Stimulated activated CD8-positive, alpha-beta memory T cell treated with anti-CD3 and anti-CD28 coated beads, Interleukin-15, amount 100 ng/mL, for 24 hours (primary cell): ENCODE measurements at places on chromosomes 1 and 21.

DNA sequence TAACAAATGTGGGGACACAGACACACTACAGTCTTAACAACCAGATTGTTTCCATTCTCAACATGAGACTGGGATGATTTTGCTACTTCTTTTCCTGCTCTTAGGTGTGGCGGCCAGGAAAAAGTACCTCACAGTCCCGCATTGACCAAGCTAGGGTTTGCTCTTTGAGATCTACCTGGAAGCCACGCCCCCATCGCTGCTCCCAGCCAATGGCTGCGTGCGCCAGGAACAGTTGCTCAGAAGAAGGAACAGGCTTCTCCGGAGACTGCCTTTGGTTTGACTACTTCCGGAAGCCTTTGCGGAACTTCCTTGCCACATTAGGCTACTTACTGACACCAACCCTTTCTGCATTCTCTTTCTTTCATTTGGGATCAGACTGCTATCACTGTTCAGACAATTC lies 44.2 kb upstream of the PLD5 start:
- no peak for DNase-seq

GRCh38 chr1:19771350-19771749 lies 28.4 kb downstream of the TMCO4 start:
- no peak for DNase-seq

GRCh38 chr1:48875552-48876329 lies 99.0 kb upstream of the BEND5 start:
- DNase-seq, result no peak

DNA sequence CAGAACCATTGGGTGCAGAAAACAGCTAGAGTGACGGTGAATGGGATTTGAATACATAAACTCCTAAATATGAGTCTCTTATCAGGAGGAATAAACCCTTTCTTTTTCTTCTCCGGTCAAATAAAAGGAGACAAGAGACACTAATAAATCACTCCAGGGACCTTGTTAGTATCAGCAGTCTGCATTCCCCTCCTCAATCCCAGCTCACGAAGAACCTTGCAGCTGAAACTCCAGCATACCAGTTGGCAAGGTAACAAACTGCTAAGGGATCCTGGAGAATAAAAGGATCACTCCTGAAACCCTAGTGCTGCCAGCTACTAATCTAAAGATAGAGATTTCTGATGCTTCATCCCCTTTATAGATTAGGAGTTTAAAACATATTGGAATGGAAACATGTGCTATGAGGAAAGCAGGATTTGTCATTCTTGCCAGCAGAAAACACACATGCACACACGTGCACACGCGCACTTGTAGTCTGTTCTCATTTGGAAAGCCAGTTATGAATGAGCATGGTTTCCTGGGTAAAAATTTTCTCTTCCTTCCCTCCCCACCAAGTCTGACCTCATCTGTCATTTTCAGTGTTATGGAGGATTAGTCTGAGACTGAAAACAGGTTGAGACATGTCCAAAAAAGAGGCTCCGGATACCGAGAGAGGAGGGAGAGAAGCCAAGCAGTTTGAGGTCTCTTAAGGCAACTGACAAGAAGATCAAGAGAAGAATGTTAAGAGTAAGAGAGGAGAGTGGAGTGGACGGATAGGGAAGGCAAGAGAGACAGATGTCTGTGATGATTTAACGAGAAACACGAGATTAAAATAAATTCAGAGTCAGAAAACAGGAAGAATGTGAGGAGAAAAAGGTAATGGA lies 10.9 kb downstream of the IER5 start:
- DNase-seq, result no peak

DNA sequence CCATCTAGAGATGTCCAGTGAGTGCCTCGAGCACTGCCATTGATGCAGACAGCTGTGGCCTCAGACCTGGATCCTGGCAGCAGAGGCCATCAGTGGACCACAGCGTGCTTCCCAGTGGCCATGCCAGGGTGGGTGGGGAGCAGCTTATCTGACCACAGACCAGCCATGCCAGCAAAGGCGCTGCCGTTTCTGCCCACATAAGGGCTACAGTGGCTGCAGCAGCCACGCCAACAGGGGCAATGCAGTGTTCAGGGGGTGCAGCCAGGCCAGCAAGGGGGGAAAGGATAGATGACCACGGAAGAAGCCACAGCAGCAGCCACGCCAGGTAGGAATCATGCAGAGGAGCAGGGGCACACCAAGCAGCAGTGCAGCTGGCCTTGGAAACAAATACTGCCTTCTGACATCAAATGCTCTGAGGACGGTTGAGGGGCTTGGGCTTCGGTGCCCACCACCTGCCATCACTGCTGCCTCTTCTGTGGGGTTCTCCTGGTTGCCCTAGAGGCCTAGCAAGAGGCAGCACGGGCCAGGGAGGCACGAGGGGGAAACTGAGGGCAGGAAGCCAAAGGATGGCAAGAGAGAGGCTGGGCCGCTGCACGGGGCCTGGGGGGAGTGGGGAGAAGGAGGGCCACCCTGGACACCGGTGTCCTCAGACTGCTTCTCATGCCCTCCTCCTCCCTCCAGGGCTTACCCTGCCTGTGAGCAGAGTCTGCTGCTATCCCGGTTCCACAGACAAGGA lies 94.7 kb upstream of the RUNX3 start:
- DNase-seq, result no peak

- DNase-seq, result no peak
These were observed 6.0 kb upstream of the LRRC71 start for GRCh38 chr1:156914440-156914856.

DNA sequence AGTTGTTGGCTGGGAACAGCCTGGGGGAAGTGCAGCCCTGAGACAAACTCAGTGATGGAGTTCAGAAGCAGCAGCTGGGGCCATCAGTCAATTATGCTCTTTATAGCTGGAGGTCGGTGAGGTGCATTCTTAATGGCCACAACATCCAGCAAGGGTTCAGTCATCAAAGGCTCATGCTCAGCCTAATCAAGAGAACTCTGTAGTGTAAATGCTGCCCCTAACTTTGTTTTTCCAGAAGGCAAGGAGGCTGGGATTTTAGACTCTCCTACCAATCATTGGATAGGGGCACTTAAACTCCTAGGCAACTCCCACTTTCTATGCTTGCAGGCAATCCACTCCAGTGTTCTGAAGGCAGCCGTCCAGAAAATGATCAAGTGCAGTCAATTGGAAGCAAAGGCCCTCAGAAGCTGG lies 15.0 kb upstream of the RGS4 start:
- DNase-seq, result no peak

DNA sequence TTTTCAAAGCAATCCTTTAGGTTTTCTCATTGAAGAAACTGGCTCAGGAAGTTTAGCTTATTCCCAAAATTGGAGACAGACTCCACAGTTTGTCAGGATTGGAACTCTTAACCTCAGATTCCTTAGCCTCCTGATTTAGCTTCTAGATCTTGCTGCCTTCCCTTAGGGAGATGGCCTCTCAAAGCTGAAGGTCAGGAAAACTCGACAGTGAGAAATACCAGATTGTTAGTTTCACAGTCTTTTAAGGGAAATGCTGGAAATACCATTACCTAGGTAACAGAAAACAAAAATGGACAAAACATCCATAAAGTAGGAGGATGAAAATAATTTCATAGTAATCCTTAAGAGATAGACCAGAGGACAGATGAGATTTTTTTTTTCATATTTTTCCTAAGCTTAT lies 7.8 kb downstream of the RASAL2 start:
- DNase-seq, result no peak

GRCh38 chr1:64472040-64472376 lies 2.1 kb downstream of the CACHD1 start:
- no peak for DNase-seq

DNA sequence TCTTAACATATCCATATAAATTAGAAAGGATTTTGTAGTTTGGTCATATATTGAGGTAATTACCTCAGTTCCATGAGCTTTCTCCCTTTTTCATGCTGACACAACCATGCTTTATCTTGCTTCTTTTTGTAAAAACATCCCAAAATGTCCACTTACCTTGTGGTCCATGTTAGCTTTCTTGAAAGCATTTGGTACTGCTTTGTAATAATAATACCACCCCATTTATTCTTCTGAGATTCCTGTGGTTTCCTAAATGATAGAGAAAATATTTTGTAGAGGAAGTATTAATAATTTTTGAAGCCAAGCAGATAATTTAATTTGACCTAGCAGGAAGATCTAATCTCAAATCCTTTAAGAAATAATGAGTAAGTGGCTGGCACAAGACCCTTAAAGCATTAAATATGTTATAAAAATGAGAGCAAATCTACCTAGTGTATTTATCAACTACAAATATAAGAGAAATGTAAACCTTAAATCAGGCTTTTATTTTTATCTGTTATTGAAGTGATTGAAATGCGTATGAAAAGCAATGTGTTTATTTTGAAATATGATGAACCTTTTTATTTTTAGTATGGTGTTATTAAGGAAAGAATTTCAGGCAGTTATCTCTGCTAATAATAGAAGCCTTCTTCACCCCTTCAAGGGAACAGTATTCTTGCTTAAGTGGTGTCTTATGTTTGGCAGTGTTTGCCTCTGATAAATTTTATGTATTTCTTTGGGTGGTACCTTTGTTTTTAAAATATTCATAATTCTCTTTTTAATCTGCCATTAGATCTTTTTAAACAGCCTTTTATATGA lies 9.2 kb downstream of the PRKAA2 start:
- no peak for DNase-seq
